Activated CD4-positive, CD25-positive, alpha-beta regulatory T cell (primary cell): ENCODE measurements at places on chromosomes 1 and 21.

- DNase-seq: no peak
Measured at GRCh38 chr1:210662291-210663050, 333.8 kb downstream of the HHAT start.

DNA sequence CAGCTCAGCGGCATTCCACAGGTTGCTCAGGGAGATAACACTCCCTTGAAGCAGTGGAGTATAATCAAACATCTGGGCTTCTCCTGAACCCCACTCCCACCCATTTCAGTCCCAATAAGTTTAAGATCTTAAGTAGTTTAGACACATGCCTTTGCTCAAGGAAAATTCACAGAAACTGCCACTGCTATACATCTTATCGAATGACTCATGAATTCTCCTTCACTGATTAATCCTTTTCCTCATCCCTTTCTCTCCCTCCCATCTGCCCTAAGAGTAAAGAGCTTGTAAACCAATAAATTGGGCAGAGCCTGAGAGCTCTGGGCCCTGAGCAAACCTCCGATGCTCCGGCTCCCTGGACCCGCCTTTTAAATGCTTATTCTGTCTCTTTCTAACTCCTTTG is 10.2 kb downstream of the VN1R5 start:
- DNase-seq: no peak

- DNase-seq: no peak
Measured at GRCh38 chr1:219081943-219082925, 91.4 kb upstream of the LYPLAL1 start.

- no peak for DNase-seq
Measured at GRCh38 chr1:8182034-8182761, 135.7 kb upstream of the SLC45A1 start.

DNA sequence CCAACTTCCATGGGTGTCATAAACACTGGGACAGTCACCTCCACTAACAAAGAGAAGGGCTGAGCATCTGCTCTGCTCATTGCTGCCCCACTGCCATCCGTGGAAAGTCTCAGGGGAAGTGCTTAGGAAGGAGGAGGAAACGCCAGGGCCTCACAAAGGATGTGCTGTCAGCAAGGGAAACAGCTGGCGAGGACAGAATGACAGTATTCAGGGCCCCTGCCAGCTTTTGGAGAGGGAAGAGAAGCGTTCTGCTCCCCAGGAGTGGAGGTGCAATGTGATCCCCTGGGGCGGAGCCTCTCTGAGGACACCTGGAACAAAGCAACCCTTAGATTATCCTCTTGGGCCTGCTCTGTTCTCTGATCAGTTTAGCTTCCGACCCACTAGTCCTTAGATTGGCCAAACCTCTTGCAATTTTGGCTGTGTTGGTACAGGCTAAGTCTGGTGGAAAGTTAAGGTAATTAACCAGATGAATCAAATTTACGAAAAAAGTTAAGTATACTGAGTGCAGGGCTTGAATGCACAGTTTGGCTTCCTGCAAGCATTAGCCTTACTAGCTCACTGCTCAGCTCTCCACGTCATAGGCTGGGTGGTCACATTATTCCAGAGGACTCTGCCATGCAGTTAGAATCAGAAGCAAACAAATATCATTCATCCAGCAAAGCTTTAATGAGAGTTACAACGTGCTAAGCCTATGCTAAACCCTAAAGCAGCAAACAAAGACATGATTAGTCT is 170.2 kb upstream of the NFIA start:
- no peak for DNase-seq

DNA sequence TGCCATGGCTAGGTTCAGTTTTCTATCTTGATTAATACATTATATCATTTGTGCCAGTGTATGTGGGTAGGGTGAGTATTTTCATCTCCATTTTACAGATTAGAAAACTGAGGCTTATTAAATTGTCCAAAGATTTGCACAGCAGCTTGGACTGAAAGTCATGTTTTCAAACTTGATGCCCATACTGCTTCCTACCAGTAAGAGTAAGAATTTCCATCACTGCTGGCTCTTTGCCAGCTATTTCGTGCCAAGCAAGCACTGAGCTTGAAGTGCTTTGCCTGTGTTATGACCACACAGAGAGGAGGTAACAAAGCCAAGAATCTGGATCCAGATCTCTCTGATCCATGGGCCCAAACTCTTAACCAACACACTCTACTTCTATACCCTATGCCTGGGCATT is 295.0 kb downstream of the VAV3 start:
- DNase-seq: no peak

GRCh38 chr21:31557421-31558188 is 101.9 kb upstream of the SOD1 start:
- no peak for DNase-seq

DNA sequence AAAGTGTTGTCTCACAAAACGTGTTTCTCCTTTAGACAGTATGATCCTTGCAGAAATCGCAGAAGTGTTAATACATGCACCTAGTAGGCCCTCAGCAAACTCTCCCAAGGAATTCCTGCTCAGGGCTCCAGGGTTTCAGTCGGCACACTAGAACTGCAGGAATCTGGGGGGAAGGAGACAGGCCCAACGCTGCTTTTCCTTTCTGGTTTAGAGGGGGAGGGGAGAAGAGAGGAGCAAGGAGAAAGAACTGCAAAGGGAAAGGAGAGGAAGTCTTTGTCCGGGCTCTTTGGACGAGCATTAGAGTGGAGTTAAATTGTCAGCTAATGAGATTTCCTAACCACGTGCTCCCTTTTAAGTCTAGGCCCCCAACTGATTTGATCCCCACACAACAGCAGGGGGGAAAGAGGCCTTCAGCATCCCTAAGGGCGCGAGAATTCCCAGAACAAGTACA is 103.7 kb upstream of the SOD1 start:
- DNase-seq: no peak

DNA sequence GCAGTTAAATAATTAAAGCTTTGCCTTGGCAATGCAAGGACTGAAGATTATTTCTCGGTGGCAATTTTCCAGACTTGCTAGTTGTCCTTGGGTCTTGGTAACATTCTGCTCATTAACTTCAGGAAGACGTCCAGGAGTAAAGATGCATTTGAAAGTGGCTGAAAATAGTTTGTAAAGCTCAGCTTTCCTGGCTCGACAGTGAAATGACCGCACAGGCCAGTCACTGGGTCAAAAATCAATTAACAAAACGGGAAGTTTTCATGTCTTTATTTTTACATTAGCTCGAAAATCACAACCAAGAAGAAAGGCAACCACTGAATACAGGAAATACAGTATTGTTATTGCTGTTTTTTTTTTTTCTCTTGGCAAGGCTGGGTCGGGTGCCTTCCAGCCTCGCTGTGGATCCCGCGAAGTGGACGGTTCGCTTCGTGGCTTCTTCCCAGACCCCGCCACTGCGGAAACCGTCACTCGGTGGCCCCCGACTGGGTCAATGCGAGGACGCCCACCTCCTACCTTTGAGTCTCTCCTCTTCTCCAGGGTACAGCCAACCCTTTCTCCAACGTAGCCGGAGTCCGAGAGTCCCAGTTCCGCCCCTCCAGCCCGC is 479 bp upstream of the SNX7 start:
- no peak for DNase-seq
